ENCODE measurements at places on chromosomes 16 and 17.
A peak's percentile ranks its signal among the peaks of the same experiment; 100 is the strongest.

DNA sequence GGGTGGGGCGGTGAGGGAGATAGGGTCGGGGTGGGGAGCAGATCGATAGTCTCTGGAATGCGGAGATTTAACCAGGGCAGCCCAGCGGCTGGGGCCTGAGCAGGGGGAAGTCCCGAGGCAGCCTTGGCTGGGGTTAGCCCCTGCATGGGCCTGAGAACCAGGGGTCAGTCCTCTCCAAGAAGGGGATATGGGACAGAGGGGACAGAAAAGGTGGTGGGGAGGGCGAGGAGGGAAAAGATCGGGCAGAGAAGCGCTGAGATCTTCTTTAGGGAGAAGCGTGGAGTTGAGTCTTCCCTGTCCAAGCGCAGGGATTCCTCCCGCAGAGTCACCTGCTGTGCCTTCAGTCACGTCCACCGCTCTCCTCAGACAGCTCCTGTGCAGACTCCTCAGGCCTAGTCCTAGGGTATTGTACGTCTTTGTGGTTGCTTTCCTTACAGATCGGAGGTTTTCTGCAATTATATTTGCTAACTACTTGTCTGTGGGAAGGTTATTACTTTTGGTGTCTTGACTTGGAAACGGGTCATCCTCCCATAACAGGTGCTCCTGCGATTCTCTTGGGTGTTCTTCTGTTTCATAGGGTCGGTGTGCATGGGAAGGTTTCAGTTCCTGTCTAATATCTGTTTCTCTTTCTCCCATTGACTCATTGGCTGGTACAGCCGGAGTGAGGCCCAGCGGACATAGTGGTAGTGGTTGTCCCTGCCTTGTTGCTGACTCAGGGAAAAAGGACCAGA lies 952 bp downstream of the CD300A start:
- DNase-seq: no peak

DNA sequence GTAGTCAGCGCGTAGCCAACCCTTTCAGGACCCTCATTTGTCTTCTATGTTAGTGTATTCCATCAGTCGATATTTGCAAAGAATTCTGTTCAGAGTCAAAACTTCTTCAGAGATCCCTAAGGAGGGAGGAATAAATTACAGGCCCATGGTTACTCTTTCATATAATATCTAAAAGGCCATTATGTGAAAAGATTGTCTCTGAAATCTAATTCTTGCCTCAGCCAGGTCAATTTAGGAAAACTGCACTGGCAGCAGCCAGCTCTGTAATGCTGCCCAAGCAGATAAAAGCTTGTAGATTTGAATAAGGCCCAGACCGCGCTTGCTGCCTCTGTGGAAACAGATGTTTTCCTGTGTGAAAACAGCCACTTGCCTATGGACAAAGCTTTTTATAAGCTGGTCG lies 379.8 kb downstream of the CNTNAP4 start:
- DNase-seq: no peak

- no peak for DNase-seq
These were observed 3.9 kb upstream of the C17orf99 start for GRCh38 chr17:78142119-78142861.

DNA sequence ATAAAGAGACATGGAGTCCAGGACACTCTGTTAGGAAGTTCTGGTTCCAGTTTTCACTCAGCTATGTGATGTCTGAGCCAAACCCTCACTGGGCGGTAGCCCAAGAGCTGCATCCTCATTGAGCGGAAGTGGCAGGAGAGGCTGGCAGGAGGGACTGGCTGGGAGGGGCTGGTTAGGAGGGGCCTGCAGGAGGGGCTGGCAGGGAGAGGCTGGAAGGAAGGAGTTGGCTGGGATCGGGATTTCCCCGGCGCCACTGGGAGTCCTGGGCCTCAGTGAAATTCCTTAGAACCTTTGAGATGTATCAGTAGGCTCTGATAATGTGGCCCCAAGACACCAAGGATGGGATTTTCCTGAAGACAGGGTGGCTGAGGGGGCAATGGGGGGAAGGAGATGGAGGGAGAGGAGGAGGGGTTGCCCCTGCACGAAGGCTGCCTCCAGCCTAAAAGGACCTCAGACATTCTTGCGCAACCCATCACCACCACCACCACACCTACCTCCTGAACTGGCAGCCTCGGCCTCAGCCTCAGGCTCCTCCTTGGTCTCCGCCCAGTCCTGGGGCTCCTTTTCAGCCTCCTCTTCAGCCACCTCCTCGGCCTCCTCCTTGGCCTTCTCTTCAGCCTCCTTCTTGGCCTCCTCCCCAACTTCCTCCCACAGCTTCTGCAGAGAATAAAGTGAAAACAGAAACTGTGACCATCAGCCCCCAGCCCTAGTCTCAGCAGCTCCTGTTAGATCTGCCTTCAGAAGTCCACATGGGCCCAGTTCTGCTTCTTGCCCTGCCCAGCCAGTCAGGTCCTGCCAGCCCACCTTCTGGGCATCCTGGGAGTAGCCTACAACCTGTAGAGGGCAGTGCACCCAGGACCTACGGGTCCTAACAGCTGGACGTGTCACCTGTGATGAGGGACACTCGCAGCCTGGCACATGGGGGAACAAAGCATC lies 31.7 kb downstream of the CNGB1 start:
- DNase-seq: no peak

DNA sequence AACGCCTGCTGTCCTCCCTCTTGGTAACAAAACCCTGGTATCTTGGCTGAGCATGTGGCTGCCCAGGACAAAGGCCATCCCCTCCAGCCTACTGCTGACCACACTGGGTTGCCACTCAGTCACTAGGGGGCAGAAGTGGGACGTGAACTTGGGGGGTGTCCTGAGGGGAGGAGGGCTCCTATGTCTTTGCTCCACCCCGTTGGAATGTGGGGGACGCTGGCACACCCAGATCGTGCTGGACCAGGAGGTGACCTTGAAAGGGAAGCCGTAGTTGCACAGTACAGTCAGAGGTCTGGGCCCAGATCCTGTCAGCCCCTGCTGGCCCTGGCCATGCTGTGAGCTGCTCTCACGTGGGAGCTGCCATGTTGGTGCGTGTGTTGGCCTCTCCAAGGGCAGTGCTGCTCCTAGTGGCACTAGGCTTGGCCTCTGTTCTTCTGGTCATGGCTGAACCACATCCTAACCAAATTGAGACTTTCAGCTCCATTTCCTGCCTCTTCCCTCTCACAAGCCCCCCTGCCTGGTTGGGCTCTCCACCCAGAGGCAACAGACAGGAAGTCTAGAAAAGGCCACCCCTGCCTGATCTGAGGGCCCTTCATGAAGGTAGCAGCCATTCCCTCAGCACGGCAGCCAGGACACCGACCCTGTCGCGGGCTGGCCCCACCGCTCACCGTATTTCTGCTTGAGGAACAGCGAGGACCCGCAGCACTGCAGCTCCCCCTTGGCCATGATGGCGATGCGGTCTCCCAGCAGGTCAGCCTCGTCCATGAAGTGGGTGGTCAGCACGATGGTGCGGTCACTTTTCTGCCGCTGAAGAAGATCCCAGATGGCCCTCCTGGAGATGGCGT lies 29.0 kb upstream of the RNPS1 start:
- DNase-seq: no peak

DNA sequence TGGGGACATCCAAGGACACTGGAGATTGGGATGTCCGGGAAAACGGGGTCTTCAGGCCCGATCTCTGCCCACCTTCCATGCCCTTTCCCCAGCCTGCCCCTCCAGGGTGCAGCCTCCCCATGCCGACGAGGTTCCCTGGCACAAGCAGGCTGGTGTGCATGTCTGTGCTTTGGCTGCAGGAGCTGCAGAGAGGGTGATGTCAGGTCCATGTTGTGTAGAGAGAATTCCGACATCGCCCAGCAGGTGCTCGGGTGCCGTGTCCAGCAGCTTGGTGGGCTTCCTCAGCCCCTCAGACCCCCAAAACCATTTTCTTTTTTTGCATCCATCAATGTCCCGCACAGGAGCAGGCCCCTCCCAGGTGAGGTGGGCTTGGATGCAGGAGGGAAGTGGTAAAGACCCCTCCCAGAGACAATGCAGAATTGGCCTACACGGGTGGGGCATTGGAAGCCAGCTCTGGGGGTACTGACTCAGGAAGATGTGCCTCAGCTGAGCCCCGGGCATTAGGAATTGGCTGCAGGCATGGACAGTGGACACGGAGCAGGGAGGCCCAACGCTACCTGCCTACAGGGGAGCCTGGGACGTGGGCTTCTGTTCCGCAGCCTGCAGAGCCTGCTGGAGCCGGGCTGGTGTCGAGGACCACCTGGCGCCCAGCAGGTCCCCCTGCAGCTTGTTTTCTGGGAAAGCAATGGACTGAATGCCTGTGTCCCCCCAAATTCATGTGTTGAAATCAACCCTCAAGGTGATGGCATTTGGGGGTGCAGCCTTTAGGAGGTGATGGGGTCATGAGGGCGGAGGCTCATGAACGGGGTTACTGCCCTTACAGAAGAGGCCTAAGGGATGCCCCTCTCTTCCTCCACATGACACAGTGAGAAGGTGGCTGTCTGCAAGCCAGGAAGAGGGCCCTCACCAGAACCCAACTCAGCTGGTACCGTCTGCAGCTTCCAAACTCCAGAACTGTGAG lies 97.5 kb downstream of the METRNL start:
- DNase-seq: no peak

DNA sequence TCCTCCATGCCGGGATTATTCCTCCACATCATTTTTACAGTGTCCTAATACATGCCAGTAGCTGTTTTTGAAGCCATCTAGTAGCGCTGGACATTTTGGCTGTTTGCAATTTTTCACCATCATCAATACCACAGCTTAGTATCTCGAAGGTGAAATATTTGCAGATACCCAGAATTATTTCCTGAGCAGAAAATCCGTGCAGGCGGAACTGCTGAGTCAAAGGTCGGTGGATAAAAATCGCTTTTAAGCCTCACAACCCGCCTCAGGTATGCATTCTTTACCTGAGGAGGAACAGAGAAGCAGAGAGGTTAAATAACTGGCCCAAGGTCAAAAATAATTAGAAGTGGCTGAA lies 584 bp upstream of the TNRC6A start:
- DNase-seq: no peak

- DNase-seq: no peak
These were observed 2.5 kb downstream of the KRT33A start for GRCh38 chr17:41347869-41348760.

GRCh38 chr16:30096105-30096861 lies at the start of gene YPEL3:
Gene YPEL3 (minus strand): TSS chr16:30096213. CDS start chr16:30095482, 731 bp downstream.
- peak; percentile 84 for DNase-seq

DNA sequence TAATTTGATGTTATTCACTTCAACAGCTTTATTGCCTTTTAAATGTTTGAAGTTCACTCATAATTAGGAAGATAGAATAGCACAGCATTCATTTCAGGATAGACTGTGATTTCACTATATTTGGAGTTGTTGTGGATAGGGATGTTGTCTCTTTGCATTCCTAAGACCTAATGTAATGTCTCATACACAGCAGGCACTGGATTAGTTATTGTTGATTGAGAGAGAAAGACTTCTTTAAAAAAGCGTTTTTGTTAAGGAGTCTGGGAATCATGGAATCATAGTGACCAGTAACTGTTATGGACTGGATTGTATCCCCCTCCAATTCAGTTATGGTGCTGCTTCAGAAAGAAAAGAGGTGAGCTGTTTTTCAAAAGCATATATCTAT lies 122.0 kb downstream of the USP22 start:
- DNase-seq: no peak

DNA sequence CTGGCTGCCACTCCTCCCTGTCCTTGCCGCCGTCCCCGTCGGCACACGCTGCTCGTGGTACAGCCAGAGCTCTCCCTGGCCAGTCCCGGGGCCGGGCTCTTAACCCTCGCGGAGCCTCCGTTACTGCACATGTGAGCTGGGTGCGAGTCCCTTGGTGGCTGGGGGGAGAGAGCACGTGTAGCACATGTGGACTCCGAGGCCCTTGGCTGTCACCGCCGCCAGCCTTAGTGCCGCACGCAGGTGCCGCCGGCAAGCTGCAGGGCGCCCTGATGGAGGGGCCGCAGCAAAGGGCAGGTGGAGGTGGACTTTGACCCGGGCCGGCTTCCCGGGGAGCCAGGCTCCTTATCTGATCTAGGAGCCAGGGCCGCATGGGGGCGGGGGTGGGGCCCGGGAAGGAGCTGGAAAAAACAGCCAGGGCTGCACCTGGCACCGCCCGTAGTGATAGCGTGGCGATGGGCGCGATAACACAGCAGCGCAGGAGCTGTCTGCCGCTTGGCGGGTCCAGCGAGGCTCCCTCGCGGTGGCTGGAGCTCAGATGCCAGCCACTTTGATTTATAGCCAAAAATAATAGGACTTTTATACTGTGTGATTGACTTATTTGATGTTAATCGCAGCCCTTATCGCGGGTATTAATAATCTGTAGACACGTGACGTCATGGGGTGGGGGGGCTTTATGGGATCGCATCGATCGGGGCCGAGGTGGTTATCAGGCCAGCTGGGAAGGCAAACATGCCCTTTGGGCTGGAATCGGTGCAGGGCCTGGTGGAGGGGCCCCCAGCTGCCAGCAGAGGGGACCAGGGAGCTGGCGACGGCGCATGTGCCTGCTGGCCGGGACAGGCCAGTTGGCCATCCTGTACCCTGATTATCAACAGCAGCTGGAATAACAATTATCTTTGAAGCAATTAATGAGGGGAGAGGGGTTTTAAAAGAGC lies 35.1 kb downstream of the ZFPM1 start:
- no peak for DNase-seq

DNA sequence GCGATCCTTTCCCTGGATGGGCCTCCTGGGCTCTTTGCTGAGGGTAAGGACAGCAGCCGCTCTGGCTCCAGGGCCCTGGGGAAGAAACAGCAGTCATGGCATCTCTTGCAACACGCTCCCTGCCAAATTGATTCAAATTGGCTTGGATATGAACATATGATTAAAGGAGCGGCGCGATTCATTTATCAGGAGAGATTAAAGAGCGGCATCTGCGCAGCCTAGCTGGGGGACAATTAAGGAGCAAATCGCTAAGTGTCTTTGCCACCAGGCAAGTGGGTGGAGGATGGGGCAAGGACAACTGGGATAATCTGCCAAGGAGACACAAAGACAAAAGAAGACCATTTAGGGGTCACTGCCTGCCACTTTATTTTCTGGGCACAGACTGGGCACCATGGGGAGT lies 27.8 kb downstream of the PIPOX start:
- no peak for DNase-seq

DNA sequence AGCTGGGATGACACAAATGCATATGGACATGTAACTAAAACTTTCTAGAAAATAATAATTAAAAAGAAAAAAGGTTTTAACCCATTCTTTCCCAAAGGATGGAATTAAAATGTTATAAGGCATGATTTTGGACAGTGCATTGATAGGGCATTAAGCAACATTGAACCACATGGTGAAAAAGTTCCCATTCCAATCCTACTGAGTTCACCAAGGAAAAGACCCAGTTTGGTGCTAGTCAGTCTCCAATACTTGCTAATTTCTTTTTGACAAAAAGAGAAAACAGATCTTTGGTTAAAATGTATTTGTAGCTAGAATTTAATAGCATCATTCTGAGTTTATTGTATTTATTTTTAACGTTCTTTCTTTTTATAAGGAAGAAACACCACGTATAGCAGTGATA lies 28.1 kb downstream of the EMP2 start:
- no peak for DNase-seq

- no peak for DNase-seq
These were observed at the start of gene TRIM72 for GRCh38 chr16:31213877-31214707. Gene TRIM72 (plus strand): TSS chr16:31214119. CDS start chr16:31214739, 620 bp downstream.

Measured in activated gamma-delta T cell treated with anti-CD3 and anti-CD28 coated beads, Interleukin-2, amount 50 U/mL, for 16 hours (primary cell).